ENCODE measurements at places on chromosomes 16 and 17. TPM values are rescaled to one million over a fixed set of nuclear protein-coding genes. Genes with fewer than 3 reads are reported as not detected.

GRCh38 chr17:81364278-81365147, 30.7 kb upstream of the BAHCC1 start:
- no peak for DNase-seq

GRCh38 chr16:67430977-67431774, at the start of gene HSD11B2:
Gene HSD11B2 (plus strand): TSS chr16:67431121. CDS start chr16:67431249, 128 bp downstream.
- no peak for DNase-seq

DNA sequence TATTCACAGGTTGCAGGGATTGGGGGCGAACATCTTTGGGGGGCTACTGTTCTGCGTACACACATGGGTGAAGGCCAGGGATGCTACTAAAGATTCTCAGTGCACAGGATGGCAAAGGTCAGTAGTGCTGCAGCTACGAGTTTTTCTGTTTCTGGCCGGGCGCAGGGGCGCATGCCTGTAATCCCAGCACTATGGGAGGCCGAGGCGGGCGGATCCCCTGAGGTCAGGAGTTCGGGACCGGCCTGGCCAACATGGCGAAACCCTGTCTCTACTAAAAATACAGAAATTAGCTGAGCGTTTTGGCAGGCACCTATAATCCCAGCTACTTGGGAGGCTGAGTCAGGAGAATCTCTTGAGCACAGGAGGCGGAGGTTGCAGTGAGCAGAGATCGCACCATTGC, 3.9 kb upstream of the ZNF598 start:
- DNase-seq = no peak

LLGL1 gene
- total RNA-seq = 18.4 TPM

CIBAR2 gene
- total RNA-seq = not detected

DNA sequence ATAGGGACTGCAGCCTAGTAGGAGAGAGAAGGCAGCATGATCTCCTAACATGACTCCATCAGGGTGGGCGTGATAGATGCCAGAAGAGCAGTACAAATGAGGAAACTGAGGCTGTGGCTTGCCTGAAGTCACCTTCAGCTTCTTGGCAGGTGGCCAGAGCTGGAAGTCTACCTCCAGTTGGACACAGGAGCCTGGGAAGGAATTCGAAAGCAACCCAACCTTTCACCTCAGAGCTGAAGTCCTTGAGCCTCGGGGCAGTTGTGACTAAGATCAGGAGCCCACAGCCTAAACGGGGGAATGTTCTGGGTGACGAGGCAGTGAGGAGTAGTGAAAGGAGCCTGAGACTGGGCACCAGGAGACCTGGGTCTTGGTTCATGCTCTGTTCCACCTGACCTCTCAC, 9.4 kb upstream of the SLC52A1 start:
- DNase-seq = no peak

TEX14 gene
- total RNA-seq = not detected

DNA sequence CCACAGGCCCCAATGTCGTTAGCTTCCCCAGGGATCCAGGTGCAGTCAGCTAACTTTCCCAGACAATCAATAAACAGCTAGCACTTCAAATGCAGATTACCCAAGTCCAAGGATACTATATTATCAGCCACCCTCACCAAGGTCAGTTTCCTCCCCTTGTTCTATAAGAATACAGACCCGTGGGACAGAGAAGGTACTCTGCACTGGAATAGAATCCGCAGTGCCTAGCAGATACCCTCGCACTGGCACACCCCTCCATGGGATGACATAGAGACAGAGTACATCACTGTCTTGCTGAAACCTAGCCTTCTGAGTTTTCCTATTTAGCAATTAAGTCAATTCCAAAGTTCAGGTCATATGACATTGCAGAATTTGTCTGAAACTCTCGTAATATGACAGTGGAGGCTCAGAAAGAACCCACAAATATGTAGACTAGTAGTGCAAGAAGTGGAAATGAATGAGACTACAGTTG, 40.0 kb upstream of the ABCA10 start:
- no peak for DNase-seq

Measured in Panc1 (cell line).